ENCODE measurements at places on chromosomes 16 and 17.

- DNase-seq = peak; percentile 59
These were observed 8.4 kb upstream of the TERF2 start for GRCh38 chr16:69393898-69394849.

GRCh38 chr16:57310801-57311200 is 26.3 kb upstream of the PLLP start:
- no peak for DNase-seq

GRCh38 chr17:33199571-33200510 is 93.3 kb downstream of the ASIC2 start:
- no peak for DNase-seq

GRCh38 chr16:82094942-82095540 is 60.0 kb downstream of the HSD17B2 start:
- no peak for DNase-seq

- DNase-seq = no peak
These were observed 1287.8 kb upstream of the CDH8 start for GRCh38 chr16:63323722-63324705.

Data from putamen (tissue), 1 donor.